Esophagus squamous epithelium (tissue), 5 donors: ENCODE measurements at places on chromosomes 4 and X.

- H3K4me1 ChIP-seq = no peaks in the 10 kb centered on the region
- H3K27me3 ChIP-seq = no peaks in the 10 kb centered on the region
- H3K27ac ChIP-seq = no peak overlapping the region
- no peak overlapping the region for H3K4me3 ChIP-seq
- H3K36me3 ChIP-seq = no peaks in the 10 kb centered on the region
Observed at GRCh38 chrX:123899701-123900100, 39.8 kb downstream of the XIAP start.

DNA sequence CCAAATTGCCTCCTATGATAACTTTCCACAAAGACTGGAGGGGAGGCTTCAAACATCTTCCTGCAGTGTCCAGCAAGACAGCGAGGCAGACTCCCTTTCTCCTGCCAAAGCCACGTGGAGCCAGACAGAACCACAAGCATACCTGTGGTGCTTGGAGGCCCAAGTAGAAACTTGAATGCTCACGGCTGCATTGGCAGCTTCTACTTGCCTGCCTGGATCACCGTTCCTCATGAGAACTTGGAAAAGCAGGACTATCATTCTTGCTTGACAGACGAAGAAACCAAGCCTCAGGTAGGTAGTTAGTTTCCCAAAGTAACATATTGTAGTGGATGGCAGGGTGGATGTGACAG is 216.3 kb upstream of the SFRP2 start:
- peak overlapping the region; percentile 39 for H3K27ac ChIP-seq
- DNase-seq = no peak
- H3K36me3 ChIP-seq = no peaks in the 10 kb centered on the region
- H3K4me3 ChIP-seq = no peak overlapping the region
- peaks cover 15% of the 10 kb centered on the region for H3K4me1 ChIP-seq

- no peaks in the 10 kb centered on the region for H3K4me1 ChIP-seq
- no peak for DNase-seq
- no peak overlapping the region for H3K4me3 ChIP-seq
- H3K27me3 ChIP-seq = no peaks in the 10 kb centered on the region
- H3K36me3 ChIP-seq = no peaks in the 10 kb centered on the region
Observed at GRCh38 chr4:72022553-72022952, 9.2 kb upstream of the NPFFR2 start.

DNA sequence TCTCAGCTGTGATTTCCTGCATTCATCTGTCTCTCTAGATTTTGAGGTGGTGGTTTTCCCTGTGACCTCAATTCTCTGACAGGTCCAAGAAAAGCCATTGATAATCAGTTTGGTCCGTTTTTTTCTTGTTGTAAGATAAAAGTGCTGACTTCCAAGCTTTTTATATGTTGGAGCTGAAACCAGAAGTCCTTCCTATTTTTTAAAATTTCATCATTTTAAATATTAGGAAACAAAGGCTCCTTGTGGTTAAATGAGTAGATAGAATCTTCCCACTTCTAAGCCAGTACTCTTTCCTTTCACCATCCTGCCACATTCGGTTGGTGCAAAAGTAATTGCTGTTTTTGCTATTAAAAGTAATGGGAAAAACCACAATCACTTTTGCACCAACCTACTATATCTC is 18.3 kb downstream of the RNF175 start:
- no peak overlapping the region for H3K27ac ChIP-seq
- peaks cover 4% of the 10 kb centered on the region for H3K36me3 ChIP-seq
- H3K27me3 ChIP-seq = no peaks in the 10 kb centered on the region
- no peaks in the 10 kb centered on the region for H3K4me1 ChIP-seq
- DNase-seq = no peak

DNA sequence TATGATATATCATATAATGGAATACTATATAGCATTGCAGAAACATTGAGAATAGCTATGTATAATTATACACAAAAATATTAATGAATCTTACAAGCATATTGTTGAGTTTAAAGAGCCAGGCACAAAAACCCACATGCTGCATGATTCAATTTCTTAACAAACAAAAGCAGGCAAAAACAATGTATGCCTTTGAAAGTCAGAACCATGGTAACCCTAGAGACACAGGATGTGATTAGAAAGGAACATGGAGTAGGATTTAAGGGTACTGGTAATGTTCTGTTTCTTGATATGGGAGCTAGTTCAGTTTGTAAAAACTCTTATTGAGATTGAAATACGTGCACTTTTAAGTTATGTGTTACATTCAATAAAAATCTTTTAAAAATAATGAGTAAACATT is 21.5 kb downstream of the CXCL8 start:
- no peaks in the 10 kb centered on the region for H3K27me3 ChIP-seq
- no peak for DNase-seq
- H3K4me3 ChIP-seq = no peak overlapping the region

- no peak for DNase-seq
- no peaks in the 10 kb centered on the region for H3K27me3 ChIP-seq
- H3K4me1 ChIP-seq = no peaks in the 10 kb centered on the region
- no peaks in the 10 kb centered on the region for H3K36me3 ChIP-seq
Observed at GRCh38 chrX:16474511-16474910, 175.4 kb upstream of the S100G start.

GRCh38 chr4:174324725-174325124 is 41.0 kb downstream of the CEP44 start:
- no peaks in the 10 kb centered on the region for H3K27me3 ChIP-seq
- DNase-seq = no peak
- H3K4me1 ChIP-seq = no peaks in the 10 kb centered on the region
- no peak overlapping the region for H3K27ac ChIP-seq

GRCh38 chr4:108601532-108601931 is 18.8 kb upstream of the RPL34 start:
- no peaks in the 10 kb centered on the region for H3K36me3 ChIP-seq
- DNase-seq = no peak
- no peaks in the 10 kb centered on the region for H3K4me1 ChIP-seq
- H3K4me3 ChIP-seq = no peak overlapping the region
- H3K27me3 ChIP-seq = no peaks in the 10 kb centered on the region

DNA sequence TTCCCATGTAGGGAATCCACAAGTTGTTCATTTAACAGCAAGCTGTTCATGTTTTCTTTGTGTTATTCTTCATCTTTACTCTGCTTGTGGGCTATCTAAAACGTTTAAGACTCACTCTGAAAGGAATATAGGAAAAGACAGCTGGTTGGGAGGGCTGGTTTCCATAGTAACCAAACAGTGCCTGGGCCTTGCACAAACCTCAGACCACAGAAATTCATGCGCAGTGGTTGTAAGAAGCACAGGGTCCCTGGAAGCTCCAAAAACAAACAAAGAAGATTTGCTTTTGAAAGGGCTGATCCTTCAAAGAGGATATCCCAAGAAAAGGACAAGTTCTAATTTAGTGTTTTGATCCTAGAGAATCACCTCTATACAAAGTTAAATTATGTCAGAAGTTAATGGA is 7.8 kb downstream of the SERTM2 start:
- H3K27ac ChIP-seq = no peak overlapping the region
- H3K36me3 ChIP-seq = no peaks in the 10 kb centered on the region
- H3K4me1 ChIP-seq = no peaks in the 10 kb centered on the region

- H3K27me3 ChIP-seq = no peaks in the 10 kb centered on the region
- H3K36me3 ChIP-seq = no peaks in the 10 kb centered on the region
- no peak for DNase-seq
Observed at GRCh38 chrX:5341902-5342301, 886.8 kb downstream of the NLGN4X start.

- no peaks in the 10 kb centered on the region for H3K27me3 ChIP-seq
- H3K36me3 ChIP-seq = no peaks in the 10 kb centered on the region
Observed at GRCh38 chrX:54807524-54808108, at the start of gene MAGED2. MAGED2 (plus strand) TSS chrX:54807745; CDS start chrX:54809332, 1,587 bp downstream.

GRCh38 chrX:15033917-15034316 is 160.7 kb downstream of the MOSPD2 start:
- H3K36me3 ChIP-seq = no peaks in the 10 kb centered on the region
- H3K4me1 ChIP-seq = no peaks in the 10 kb centered on the region
- no peak overlapping the region for H3K4me3 ChIP-seq
- no peaks in the 10 kb centered on the region for H3K27me3 ChIP-seq
- no peak overlapping the region for H3K27ac ChIP-seq

- H3K27me3 ChIP-seq = peaks cover 78% of the 10 kb centered on the region
- H3K27ac ChIP-seq = no peak overlapping the region
- no peak for DNase-seq
- H3K36me3 ChIP-seq = no peaks in the 10 kb centered on the region
- H3K4me3 ChIP-seq = no peak overlapping the region
- H3K4me1 ChIP-seq = peaks cover 47% of the 10 kb centered on the region
Observed at GRCh38 chr4:1401409-1402020, 4.7 kb downstream of the NKX1-1 start.

DNA sequence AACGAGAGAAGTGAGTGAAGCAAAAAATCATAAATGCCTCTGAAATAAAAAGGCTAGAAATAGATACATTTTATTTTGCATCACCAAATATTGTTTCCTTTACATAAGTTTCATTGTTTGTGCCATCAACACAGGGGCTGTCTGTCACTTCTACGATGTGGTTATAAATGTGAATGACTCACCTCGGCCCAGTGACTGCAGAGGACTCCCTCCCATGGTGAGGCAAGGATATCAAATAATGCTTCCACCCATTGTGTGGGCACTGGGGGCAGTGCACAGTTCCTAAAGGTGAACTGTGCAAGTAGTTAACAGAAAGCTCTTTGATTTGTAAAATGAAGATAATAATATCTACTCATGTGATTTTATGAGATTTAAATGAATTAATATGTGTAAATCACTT is 230.3 kb upstream of the NEIL3 start:
- H3K4me1 ChIP-seq = no peaks in the 10 kb centered on the region
- H3K27ac ChIP-seq = no peak overlapping the region
- DNase-seq = no peak
- no peaks in the 10 kb centered on the region for H3K36me3 ChIP-seq

GRCh38 chr4:108979759-108980158 is 216.9 kb upstream of the ETNPPL start:
- H3K27ac ChIP-seq = no peak overlapping the region
- H3K27me3 ChIP-seq = no peaks in the 10 kb centered on the region
- no peak overlapping the region for H3K4me3 ChIP-seq
- no peaks in the 10 kb centered on the region for H3K36me3 ChIP-seq
